CD4-positive, alpha-beta T cell treated with Interleukin-1 beta for 1 hour (primary cell): ENCODE measurements at places on chromosomes 6 and 20.
A peak's percentile ranks its signal among the peaks of the same experiment; 100 is the strongest.

- DNase-seq: no peak
Observed at GRCh38 chr20:14986656-14987055, 649.2 kb upstream of the FLRT3 start.

- DNase-seq: no peak
Observed at GRCh38 chr6:41767112-41767833, 12.4 kb downstream of the FRS3 start.

DNA sequence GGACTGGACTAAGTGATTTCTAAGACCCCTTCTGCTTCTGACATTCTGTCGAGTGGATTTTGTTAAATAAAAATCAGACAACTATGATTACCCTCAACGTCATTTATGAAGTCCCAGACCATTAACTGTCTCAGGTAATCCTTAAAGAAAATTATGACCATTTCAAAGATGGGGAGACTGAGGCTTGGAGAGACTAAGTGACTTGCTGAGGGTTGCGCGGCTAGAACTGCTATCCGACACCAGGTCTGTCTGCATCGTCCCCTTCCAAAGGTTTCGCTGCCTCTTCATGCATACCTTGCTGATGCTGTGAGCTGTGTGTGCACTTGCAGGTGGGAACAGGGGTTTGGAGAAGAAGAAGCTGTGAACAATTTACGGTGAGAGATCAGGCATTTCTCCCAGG is 3.1 kb downstream of the SNPH start:
- DNase-seq: no peak

GRCh38 chr20:11952639-11953038 is 34.9 kb downstream of the BTBD3 start:
- DNase-seq: no peak

- no peak for DNase-seq
Observed at GRCh38 chr6:113103634-113104361, 753.3 kb upstream of the MARCKS start.

DNA sequence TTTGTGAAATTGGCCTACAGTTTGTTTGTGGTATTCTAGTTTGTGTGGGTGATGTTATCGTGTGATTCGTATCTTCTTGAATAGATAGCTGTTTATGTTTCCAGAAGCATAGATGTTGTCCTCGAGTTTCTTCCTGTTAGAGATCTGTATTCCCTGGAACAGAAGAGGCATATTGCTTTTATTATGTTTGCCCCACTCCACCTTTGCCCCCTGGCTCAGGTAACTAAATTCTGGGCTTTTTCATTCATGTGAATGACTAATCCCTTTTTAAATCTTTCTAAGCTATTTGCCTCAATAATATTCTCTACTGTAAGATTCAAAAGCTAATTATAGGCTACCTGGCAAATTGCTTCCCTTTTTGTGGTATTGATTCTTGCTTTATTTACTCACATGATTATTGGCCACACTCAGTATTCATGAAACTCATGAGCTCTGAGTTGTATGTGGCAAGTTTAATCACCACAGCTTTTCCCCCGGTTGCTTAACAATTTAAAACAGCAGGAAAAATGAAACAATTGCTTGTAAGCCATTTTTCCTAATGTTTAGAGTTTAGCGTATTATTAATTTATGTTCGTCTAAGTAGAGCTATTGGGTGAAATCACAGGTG is 12.6 kb downstream of the RNF217 start:
- DNase-seq: no peak

- DNase-seq: no peak
Observed at GRCh38 chr6:17725083-17725482, 18.4 kb upstream of the NUP153 start.

GRCh38 chr20:32945710-32946221 is 58.5 kb downstream of the SUN5 start:
- DNase-seq: peak; percentile 55

DNA sequence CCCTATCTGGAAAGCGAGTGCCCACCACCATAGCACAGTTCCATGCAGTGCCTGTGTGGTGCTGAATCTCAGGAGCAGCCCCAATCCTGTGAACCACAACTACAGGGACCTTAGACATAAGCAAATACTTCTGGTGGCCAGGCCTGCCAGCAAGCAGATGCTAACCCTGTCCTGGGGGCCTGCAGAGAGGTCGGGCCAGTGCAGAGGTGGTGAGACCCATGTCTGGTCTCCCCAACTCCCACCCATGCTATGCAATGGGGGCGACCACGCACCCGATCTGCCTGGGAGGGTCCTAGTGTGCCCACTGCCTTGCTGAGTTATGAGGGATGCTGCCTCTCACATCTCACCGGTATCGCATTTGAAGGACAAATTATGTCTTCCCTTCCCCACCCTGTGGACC is 151.6 kb upstream of the ZNF337 start:
- DNase-seq: no peak

- peak; percentile 9 for DNase-seq
Observed at GRCh38 chr6:142537612-142538478, 236.0 kb downstream of the ADGRG6 start.

DNA sequence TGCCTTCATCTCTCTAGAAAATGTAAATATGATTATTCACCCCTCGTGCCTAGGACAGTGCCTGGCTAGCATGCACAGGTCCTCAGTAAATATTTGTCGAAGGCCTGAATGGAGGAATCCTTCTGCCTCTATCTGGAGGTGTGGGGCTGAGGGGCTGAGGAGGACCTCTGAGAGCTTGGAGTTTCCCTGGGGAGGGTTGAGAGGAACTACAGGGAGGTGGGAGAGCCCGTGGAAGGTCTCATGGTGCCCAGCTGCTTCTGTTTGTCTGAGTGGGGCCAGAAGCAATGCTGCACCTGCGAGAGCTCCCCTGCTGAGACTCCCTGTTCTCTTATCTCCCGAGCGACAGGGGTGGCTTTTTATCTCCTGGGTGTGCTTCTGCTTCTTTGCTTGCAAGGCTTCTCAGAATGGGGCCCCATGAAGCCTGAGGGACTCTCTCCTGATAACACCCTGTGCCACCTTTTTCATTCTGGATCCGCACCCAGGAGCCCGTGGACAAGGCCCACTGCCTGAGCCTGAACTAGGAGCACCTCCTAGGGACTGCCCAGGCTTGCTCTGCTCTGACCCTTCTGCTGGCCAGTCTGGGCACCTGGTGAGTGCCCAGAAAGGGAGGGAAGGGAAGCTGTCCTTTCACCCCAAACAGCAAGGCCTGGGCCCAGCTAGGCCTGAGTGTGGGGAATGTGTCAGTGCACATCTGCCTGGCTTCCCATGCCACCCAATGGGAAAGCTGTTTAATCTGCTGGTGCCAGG is 2.4 kb downstream of the SLC29A1 start:
- DNase-seq: no peak

DNA sequence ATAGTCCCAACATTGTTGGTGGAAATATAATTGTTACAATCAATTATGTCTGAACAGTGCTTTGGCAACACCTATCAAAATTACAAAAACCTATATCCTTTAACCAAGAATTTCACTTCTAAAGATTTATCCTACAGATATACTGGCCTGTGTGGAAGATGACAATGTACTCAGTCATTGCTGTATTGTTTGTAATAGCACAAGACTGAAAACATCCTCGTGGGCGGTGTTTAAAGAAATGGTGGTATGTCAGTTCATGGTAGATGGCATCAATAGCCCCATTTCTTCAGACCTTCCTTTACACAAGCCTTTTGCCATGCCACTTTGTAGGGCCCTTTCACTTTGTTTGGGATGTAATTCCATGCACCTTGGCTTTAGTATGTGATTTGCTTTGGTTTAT is 9.8 kb upstream of the TPBG start:
- DNase-seq: no peak

- DNase-seq: no peak
Observed at GRCh38 chr6:43141644-43142043, 29.4 kb upstream of the SRF start.

- DNase-seq: no peak
Observed at GRCh38 chr20:38725148-38725901, 1.0 kb downstream of the SLC32A1 start.

GRCh38 chr6:5335020-5335419 is 73.7 kb downstream of the FARS2 start:
- DNase-seq: no peak

DNA sequence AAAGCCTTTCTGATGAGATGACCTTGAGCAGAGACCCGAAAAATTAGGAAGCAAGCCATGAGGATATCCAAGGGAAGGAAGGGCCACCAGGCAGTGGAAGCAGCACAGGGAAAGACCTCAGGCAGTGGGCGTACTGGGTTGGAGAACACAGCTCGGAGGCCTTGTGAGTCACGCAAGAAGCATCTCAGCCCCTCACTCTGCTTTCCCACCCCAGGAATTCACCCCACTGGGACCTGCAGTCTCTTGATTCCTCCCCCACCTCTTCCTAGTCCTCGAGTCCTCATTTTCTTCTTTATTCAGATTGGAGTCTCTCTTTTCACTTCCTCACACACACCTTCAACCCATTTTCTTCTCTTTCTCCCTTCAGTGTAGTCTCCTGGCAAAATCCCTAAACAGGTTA is 27.0 kb downstream of the RPRD1B start:
- DNase-seq: no peak

- DNase-seq: peak; percentile 77
Observed at GRCh38 chr20:5528719-5529256, 212.0 kb upstream of the PROKR2 start.

DNA sequence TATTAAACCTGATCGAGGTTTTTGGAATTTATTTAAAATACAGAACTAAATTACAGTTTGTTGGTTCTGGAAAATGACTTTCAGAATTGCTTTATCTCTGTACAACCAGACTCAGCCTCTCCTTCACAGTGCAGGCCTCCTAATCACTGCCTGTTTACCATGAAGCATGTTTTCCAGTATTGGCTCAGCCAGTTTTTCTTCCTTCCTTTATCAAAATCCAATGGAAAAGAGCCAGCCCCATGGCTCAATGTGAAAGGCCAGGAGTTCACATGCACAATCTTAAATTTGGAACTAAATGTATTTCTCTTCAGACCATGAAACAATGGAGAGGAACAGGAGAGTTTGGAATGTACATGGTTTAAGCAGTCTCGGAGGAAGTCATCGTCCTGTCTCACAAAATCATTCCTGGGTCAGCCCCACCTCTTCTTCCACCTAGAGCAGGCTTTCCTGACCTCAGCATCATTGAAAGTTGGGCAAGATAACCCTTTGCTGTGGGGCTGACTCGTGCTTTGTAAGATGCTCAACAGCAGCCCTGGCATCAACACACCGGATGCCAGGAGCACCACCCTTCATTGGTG is 680.9 kb upstream of the AGPAT4 start:
- DNase-seq: no peak

DNA sequence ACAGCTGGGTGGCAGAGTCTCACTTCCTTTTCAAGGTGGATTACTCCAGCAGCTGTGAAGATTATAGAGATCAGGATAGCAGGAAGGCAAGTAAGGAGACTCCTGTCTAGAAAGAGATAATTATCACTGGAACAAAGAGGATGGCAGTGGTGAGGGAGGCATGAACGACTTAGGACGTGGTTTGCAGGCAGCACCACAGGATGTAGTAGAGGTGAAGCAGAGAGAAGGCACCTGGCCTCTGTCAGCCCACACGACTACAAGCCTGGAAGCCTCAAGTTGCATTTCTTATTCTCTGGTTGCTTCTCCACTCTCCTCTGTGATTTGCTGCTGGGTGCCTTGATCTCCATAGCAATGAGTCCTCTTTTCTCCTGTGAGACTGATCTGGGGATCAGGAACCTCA is 62.7 kb downstream of the TSHZ2 start:
- DNase-seq: no peak

- no peak for DNase-seq
Observed at GRCh38 chr20:25517124-25517523, 68.2 kb downstream of the NINL start.

- DNase-seq: no peak
Observed at GRCh38 chr6:136226674-136227377, 23.3 kb downstream of the MTFR2 start.

DNA sequence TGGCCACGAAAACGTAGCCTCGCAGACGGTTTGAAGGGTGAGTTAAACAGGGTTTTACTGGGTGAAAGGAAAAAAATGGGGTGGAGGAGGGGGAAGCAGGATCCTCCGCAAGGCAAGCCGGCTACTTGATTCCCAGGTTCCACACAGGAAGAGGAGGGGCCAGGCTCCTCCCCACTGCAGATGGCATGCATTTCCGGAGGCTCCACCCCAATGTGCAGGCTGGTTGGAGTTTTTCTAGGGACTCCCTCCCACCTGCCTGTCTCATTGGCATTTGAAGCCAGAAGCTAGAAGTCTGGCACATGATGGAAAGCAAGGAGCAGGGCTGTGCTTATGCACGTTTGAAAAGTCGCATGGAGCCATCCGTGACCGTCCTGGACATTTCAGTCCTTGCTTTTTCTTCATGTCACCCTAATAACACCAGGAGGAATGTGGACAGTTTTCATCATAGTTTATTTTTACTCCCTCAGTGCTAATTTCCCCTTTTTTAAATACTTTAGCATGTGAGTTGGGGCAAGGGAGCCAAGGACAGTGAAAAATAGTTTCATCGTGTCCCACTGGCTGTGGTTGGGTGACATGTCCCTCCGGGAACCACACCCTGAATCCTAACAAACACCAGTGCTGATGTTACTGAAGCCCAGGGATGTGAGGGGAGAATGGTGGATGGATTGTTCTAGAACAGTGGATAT is 100.1 kb upstream of the INSM1 start:
- DNase-seq: no peak

- no peak for DNase-seq
Observed at GRCh38 chr6:97086781-97087180, 162.3 kb downstream of the KLHL32 start.

GRCh38 chr6:52759085-52759484 is 4.2 kb downstream of the GSTA2 start:
- DNase-seq: no peak

- DNase-seq: peak; percentile 69
Observed at GRCh38 chr20:36235892-36236785, at the start of gene AAR2. Gene AAR2 (plus strand): TSS chr20:36236478. CDS start chr20:36239869, 3,391 bp downstream.

GRCh38 chr6:11358904-11359830 is 126.7 kb upstream of the NEDD9 start:
- no peak for DNase-seq

DNA sequence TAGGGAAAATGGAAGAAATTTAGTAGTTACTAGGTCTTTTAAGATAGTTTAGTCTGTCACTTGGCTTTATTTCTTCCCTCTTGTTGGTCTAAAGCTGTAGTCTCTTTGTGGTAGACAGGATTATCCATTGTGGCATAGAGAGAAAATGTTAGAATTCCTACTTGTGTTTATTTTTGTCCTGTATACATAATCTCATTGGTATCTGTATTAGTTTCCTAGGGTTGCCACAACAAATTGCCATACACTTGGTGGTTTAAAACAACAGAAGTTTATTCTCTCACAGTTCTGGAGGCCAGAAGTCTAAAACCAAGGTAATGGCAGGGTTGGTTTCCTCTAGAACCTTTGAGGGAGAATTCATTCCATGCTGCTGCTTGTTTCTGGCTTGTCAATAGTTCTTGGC is 119.4 kb downstream of the ZFAND3 start:
- DNase-seq: no peak

- no peak for DNase-seq
Observed at GRCh38 chr6:136475686-136476085, 74.5 kb downstream of the MAP7 start.

GRCh38 chr6:15530411-15530810 is 132.4 kb downstream of the DTNBP1 start:
- DNase-seq: no peak

DNA sequence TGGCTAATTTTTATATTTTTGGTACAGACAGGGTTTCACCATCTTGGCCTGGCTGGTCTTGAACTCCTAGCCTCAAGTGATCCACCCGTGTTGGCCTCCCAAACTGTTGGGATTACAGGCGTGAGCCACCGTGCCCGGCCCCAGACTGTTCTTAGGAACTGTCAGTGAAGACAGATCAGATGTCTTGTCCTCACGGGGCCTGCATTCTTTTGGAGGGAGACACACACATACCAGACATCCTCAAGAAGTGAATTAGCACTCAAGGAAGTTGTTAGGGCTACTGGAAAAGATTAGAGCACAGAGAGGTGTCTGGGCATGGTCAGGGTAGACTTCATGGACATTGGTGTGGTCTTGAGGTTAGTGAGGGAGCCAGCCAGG is 10.3 kb upstream of the LPIN3 start:
- DNase-seq: no peak
